Ovary (tissue), 10 donors: ENCODE measurements at places on chromosomes 2 and 18.
A peak's percentile ranks its signal among the peaks of the same experiment; 100 is the strongest.

DNA sequence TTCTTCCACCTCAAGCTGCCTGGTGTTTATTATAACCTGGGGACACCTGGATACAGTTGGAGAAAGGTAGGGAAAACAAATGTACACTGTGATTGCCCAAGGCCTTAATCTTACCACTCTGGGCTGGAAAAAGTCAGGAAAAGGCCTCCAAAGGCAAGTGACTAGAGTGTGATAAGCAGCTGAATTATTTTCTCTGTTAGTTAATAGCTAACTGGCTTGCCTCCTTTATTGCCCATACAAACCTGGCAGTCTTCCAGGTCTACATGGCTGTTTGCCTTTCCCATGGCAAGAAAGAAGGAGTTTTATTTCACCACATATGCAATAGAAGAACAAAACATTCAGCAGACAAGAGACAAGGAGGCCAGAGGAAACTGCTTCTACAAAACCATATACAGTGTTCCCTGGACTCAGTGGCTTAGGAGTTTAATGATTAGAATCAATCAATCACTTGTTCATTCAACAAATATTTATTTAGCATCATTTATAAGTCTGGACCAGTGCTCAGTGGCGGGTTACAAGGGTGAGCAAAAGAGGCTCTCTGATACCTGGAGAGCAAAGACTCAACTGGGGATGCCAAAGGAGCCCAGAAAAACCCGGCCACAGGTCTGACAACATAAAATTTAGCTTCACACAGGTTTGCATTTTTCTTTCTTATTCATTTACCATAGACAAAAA, 27.5 kb upstream of the SUCLG1 start:
- DNase-seq, result no peak
- no peak overlapping the region for H3K27ac ChIP-seq
- H3K4me1 ChIP-seq, result no peaks in the 10 kb centered on the region
- no peak overlapping the region for H3K4me3 ChIP-seq

DNA sequence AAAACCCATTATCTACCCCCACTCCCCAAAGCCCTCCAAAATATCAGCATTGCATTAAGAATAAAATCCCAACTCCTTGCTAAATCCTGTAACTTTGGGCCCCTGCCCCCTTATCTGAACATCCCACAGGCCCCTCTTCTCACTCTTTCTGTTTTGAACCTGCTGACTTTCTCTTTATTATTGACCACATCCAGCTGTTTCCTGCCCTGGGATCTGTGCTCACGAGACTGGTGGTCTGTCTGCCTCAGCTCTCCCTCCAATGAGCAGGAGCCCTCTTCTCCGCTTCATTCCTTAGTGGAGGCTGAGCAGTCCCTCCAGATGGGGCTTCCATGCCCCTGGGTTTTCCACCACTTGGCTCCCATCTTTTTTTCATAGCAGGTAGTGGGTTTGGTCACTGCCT, 116.9 kb downstream of the ACKR3 start:
- no peaks in the 10 kb centered on the region for H3K36me3 ChIP-seq
- H3K4me1 ChIP-seq, result no peaks in the 10 kb centered on the region
- no peak for DNase-seq
- H3K4me3 ChIP-seq, result no peak overlapping the region

- H3K4me3 ChIP-seq, result no peak overlapping the region
- H3K4me1 ChIP-seq, result peaks cover 9% of the 10 kb centered on the region
- H3K36me3 ChIP-seq, result no peaks in the 10 kb centered on the region
Measured at GRCh38 chr18:75256376-75256775, 45.8 kb downstream of the TSHZ1 start.

GRCh38 chr18:8538935-8539334, 70.3 kb upstream of the RAB12 start:
- no peaks in the 10 kb centered on the region for H3K36me3 ChIP-seq
- H3K4me3 ChIP-seq, result no peak overlapping the region
- no peaks in the 10 kb centered on the region for H3K27me3 ChIP-seq
- DNase-seq, result no peak

DNA sequence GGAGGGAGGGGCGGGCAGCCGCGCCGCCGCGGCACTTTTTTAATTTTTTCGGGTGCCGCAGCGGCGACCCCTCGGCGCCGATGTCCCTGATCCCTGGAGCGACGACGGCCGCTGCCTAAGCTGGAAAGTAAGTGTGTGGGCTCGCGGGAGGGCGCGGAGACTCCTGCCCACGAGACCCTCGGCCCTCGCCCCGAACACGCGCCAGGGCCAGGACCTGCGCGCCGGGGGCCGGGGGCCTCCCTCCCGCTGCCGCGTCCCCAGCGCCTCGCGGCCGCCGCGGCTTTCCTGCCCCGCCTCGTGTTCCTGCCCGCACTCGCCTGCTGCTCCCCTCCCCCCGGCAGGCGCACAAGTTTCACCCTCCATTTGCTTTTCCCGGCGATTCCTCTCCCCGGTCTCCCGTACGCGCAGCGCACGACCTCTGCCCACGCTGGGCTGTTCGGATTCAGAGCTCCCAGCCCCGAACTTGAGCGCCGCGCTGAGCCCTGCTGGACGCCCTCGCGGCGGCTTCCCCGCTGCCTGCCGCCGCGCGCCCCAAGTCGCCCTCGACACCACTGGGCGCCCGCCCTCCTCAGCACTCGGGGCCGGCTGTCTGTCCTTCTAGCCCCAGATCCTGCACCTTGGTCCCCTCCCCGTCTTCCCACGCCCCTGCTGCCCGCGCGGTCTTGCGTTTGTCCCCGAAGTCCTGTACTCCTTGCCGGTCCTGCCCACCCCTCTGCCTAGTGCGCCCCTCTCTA, 507 bp downstream of the PKP4 start:
- no peaks in the 10 kb centered on the region for H3K36me3 ChIP-seq
- H3K4me3 ChIP-seq, result peak overlapping the region; percentile 71
- H3K27ac ChIP-seq, result peak overlapping the region; percentile 80
- peaks cover 1% of the 10 kb centered on the region for H3K4me1 ChIP-seq

GRCh38 chr2:235552671-235553070, 58.8 kb downstream of the AGAP1 start:
- H3K27me3 ChIP-seq, result no peaks in the 10 kb centered on the region
- H3K36me3 ChIP-seq, result no peaks in the 10 kb centered on the region
- H3K27ac ChIP-seq, result no peak overlapping the region
- peaks cover 15% of the 10 kb centered on the region for H3K4me1 ChIP-seq
- no peak for DNase-seq
- no peak overlapping the region for H3K4me3 ChIP-seq

DNA sequence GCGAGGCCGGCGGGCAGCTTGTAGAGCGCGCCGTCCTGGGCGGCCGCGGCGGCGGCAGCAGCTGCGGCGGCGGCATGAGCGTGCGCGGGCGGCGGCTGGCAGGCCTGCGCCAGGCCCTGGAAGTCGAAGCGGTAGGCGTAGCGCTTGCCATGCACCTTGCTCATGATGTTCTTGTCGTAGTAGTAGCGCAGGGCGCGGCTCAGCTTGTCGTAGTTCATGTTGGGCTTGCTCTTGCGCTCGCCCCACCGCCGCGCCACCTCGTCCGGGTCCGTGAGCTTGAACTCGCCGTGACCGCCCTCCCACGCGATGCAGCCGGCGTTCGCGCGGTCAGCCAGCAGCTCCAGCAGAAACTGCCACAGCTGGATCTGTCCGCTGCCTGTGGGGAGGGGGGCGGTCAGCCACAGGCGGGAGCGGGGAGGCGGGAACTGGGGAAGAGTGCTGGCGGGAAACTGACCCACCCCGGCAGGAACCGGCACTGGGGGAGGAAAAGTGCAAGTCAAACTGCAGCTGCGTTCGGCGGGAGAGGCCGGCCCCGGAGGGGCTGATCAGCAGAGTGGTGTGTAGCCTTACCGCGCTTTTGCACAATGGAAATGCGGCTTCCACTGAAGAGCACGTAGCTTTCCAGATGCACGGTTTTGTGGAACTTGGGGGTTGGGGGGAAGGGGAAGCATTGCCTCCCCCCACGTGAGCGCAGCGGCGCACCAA, 3.0 kb downstream of the FEV start:
- H3K4me3 ChIP-seq, result peak overlapping the region; percentile 29
- H3K27ac ChIP-seq, result no peak overlapping the region
- peaks cover 3% of the 10 kb centered on the region for H3K27me3 ChIP-seq
- H3K36me3 ChIP-seq, result no peaks in the 10 kb centered on the region
- peaks cover 15% of the 10 kb centered on the region for H3K4me1 ChIP-seq

DNA sequence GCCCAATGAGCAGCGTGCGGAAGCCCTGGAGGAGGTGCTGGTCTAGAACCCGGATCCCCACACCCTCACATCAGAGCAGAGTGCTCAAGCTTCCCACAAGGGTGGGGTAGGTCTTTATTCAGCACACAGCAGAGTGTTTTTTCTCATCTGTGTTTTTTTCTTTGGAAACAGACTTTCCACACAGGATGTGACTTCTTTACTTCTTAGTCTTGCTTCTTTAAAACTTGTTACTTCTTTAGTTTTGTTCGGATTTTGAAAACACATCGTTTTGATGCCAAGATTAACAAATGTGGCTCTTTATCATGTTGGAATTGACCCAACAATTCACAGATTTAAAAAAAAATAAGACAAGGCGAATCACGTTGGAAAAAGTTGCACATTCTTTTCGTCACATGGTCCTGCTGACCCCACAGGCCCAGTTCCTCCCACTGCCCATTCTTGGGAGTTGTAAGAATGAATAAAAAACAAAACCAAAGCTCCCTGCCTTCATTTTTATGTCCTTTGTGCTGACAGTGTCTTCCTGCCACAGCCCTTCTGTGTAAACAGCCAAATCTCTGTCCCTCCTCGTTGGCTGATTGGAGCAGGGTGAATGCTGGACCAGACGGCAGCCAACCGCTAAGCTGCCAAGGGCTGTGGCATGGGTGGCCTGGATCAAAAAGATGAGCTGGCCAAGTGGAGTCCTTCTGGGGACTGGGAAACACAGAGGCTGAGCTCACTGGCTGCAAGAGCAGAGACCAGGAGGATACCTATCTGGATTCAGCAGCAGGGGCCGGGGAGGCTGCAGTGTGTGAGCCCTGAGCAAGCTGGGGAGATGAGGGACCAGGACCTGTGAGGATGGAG, 81.6 kb downstream of the TWIST2 start:
- peaks cover 24% of the 10 kb centered on the region for H3K4me1 ChIP-seq
- H3K27me3 ChIP-seq, result no peaks in the 10 kb centered on the region
- H3K36me3 ChIP-seq, result no peaks in the 10 kb centered on the region
- H3K27ac ChIP-seq, result no peak overlapping the region

DNA sequence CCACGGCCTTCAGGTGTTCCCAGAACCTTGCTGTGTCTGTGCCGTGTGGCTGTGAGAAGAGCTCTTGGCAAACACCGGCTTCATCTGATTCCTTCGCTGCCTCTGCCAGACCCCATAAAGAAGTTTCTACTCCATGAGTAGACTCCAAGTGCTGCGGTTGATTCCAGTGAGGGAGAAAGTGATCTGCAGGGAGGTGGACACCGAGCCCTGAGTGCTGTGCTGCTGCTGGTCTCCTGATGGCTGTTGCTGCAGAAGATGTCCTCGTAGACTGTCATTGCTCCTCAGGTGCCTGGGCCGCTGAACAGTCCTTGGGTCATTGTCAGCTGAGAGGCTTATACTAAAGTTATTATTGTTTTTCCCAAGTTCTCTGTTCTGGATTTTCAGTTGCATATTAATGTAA, 19.6 kb downstream of the ASB1 start:
- no peaks in the 10 kb centered on the region for H3K36me3 ChIP-seq
- DNase-seq, result no peak

- DNase-seq, result no peak
- no peaks in the 10 kb centered on the region for H3K4me1 ChIP-seq
- no peak overlapping the region for H3K27ac ChIP-seq
- H3K27me3 ChIP-seq, result no peaks in the 10 kb centered on the region
- H3K36me3 ChIP-seq, result no peaks in the 10 kb centered on the region
Measured at GRCh38 chr18:34985963-34986362, 55.2 kb upstream of the MAPRE2 start.

DNA sequence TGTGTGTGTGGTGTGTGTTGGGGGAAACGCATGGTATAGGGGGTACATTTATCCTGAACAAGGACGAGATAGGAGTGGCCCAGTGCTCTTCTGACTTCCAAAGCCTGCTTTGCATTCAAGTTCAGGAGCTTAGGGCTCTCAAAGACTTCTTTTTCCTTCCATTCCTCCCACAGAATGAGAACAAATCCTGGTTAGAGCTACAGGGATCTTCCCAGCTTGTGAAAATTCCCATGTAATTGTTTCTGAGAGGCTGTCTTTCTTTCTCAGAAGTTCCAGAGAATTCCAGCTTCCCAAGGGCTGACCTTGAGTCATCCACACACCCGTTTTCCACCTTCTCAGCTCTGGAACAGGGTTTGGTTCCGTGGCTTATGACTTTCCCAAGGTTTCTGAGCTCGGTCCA, 38.9 kb downstream of the FASTKD2 start:
- H3K4me1 ChIP-seq, result no peaks in the 10 kb centered on the region
- no peaks in the 10 kb centered on the region for H3K36me3 ChIP-seq
- H3K4me3 ChIP-seq, result no peak overlapping the region
- no peaks in the 10 kb centered on the region for H3K27me3 ChIP-seq
- no peak overlapping the region for H3K27ac ChIP-seq

DNA sequence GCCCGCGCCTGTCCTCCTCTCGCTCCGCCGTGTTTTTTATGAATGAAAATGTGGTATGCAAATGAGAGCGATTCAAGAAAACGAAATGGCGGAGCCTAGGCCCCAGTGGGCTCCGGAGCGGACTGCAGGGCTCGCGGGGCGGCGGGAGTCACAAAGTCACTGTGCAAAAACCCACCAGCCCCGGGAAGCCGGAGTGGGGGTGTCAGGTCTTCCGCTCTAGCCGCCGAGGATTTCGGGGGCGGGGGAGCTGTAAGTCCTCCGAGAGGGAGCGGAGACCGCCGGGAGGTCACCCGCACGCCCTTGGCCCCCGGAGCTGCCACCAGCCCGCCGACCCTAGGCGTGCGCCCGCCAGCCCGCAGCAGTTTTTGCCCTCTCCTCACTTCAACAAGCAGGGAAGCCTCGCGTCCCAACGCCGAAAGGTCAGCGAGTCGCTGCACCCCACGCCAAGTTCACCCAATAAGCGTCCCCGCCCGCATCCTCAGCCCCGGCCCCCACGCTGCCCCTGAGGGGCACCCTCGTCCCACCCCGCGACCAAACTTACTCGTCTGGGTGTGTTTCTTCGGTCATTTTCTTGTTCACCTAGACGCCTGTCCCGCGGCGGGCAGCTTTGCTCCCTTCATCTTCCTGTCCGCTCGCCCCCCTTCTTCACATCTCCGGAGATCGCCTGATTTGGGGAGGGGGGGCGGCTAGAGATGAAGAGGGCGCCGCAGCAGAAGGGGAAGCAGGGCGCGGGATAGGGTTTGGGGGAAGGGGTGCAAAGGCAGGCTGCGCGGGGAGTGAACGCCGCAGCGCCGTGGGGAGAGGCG, 775 bp downstream of the SPRED2 start:
- H3K36me3 ChIP-seq, result no peaks in the 10 kb centered on the region
- H3K4me3 ChIP-seq, result peak overlapping the region; percentile 93
- H3K4me1 ChIP-seq, result peaks cover 4% of the 10 kb centered on the region
- no peaks in the 10 kb centered on the region for H3K27me3 ChIP-seq
- peak overlapping the region; percentile 89 for H3K27ac ChIP-seq
- DNase-seq, result peak; percentile 66

DNA sequence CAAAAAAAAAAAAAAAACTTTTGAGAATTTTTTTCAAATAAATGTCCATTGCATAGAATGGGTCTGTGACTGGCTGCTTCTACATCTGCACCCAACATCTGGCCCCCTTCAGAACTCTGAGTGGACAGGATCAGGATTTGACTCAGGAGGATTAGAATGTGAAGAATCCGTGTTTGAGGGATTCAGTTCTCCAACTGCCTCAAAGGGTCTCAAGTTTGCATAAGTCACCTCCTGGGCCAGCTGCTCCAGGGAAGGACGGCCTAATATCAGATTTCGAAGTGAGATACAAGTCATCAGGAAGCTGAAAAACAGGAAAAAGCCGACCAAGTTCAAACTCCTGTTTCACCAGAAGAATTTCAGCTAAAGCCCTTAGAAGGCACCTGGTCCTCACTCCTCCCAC, 10.9 kb downstream of the MAT2A start:
- no peak for DNase-seq
- H3K36me3 ChIP-seq, result no peaks in the 10 kb centered on the region
- H3K27ac ChIP-seq, result no peak overlapping the region
- H3K27me3 ChIP-seq, result no peaks in the 10 kb centered on the region
